ENCODE measurements at places on chromosomes 5 and 9.

GRCh38 chr9:99445920-99446319 is 223.8 kb downstream of the SEC61B start:
- no peak for DNase-seq

DNA sequence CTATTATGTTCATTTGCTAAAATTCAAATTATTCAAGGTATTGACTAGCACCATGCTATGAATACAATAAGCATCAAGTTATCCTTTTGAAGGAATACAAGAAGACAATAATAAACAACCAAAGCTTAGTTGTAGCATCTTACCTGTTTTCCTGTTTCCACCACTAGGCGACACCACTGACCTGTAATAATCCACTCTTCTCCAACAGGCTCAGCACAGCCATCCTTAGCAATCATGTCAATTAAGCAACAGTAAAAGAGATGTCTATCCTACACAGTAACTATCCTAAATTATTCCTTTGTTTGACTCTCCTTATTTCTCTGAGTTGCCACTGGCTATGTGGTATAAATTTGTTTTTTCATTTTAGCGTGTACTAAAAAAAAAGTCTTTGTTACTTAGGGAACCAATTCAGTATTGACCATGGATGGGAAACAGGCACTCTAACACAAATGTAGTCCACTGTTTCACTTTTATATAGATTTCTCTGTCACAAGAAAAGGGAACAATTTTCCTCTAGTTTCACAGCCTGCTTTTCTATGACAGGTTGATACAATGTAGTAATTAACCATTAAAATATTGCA is 46.2 kb downstream of the PCA3 start:
- peak; percentile 23 for DNase-seq

GRCh38 chr5:150853561-150853960 is 7.2 kb downstream of the IRGM start:
- DNase-seq, result no peak

DNA sequence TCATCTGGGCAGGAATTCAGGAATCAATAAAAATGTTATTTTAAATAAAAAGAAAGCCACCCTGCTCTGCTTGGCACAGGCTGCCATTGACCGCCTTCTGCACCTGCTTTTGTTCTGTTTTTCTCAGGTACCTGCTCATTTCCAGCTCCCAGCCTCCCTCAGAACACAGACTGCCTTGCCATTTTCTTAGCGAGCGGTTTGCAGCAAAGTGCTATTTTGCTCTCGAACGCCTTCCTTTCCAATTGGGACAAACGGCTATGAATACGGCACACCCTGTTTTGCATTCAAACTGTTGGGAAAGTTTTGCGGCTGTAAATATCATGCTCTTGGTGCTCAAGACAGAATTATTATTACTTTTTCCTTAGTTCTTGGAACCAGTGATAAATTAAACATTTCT is 25.1 kb upstream of the FCN1 start:
- no peak for DNase-seq

Measured in AG09309 (cell line).